T follicular helper cell (primary cell): ENCODE measurements at places on chromosomes 5 and 9.

GRCh38 chr9:6955251-6955921 is 197.6 kb downstream of the KDM4C start:
- no peak for DNase-seq

GRCh38 chr9:92775466-92775865 is 10.8 kb upstream of the BICD2 start:
- no peak for DNase-seq

- no peak for DNase-seq
Observed at GRCh38 chr9:85172001-85172978, 502.8 kb downstream of the NTRK2 start.

GRCh38 chr5:87541033-87541432 is 128.3 kb upstream of the CCNH start:
- DNase-seq, result no peak

- DNase-seq, result no peak
Observed at GRCh38 chr9:122172131-122172530, 12.4 kb downstream of the MORN5 start.

GRCh38 chr5:61178702-61179101 is 16.4 kb upstream of the SMIM15 start:
- no peak for DNase-seq

GRCh38 chr5:133421394-133421793 is 190.9 kb downstream of the FSTL4 start:
- DNase-seq, result no peak

DNA sequence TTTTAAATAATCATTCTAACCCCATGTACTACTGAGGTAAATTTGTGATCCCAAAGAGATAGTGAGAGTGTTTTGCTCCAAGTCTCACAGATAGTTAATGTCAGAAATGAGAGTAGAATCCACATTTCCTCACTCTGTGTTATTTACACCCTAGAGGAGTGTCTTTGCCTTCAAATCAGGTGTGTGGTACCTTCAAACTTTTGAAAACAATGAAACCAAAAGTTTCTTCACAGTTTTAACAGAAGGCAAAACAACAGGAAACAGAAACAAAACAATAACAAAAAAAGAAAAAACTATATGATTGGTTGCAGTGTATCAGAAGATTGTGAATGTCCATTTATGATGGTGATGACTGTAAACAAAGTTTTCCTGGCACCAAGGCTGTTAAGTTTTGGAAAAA is 85.9 kb downstream of the ERBIN start:
- DNase-seq, result no peak

- no peak for DNase-seq
Observed at GRCh38 chr5:153572411-153573145, 82.1 kb downstream of the GRIA1 start.

- DNase-seq, result no peak
Observed at GRCh38 chr9:132857616-132858342, 20.3 kb downstream of the AK8 start.

DNA sequence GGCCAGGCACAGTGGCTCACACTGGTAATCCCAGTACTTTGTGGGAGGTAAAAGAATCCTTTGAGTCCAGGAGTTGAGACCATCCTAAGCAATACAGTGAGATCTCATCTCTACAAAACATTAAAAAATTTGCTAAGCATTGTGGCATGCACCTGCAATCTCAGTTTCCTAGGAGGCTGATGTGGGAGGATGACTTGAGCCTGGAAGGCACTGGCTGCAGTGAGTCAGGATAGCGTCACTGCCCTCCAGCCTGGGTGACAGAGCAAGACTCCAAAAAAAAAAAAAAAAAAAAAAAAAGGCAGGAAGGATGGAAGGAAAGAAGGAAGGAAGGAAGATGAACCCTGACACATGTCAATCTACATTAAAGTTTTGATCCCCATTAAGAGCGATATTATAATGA is 1452.2 kb upstream of the ACO1 start:
- no peak for DNase-seq

- DNase-seq, result no peak
Observed at GRCh38 chr5:168827636-168828035, 248.5 kb upstream of the PANK3 start.
